ENCODE measurements at places on chromosomes 12 and 14.

DNA sequence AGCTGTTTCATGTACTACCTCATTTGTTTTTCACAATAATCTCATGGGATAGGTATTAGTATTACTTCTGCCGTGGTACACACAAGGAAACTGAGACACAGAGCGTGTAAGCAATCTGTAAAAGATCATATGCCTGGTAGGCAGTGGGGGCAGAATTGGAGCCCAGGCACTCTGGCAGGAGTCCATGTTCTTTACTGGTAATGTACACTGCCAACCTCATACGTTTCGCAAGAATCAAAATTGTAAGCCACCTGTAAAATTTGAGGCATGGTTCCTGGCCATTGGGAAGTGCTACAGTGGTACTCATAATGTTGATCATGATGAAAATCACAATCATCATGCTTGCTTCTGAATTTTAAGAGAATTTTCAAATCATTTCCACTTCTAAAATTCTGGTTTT, 40.7 kb downstream of the TMTC1 start:
- no peak for DNase-seq

GRCh38 chr14:68312884-68313610, 479.8 kb downstream of the ZFP36L1 start:
- DNase-seq = no peak

GRCh38 chr12:59484575-59484974, 111.3 kb upstream of the SLC16A7 start:
- DNase-seq = no peak

DNA sequence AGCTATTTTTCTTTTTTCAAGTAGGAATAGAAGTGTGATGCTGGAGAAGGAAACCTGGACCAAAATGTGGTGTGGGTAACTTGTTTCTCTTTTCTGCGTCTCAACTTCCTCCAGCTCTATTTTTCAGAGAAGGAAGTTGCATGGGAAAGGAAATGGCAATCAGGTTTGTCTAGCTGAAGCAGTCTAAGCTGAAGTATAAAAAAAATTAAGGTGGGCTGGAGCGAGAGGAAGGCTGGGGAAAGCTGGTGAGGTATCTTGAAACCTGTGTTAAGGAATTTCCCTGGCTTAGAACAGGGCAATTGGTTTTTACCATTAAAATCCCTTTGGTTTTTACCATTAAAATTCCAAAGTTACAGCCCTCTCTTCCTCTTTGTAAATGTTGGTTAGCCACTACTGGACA, 34.2 kb upstream of the NINJ2 start:
- no peak for DNase-seq

DNA sequence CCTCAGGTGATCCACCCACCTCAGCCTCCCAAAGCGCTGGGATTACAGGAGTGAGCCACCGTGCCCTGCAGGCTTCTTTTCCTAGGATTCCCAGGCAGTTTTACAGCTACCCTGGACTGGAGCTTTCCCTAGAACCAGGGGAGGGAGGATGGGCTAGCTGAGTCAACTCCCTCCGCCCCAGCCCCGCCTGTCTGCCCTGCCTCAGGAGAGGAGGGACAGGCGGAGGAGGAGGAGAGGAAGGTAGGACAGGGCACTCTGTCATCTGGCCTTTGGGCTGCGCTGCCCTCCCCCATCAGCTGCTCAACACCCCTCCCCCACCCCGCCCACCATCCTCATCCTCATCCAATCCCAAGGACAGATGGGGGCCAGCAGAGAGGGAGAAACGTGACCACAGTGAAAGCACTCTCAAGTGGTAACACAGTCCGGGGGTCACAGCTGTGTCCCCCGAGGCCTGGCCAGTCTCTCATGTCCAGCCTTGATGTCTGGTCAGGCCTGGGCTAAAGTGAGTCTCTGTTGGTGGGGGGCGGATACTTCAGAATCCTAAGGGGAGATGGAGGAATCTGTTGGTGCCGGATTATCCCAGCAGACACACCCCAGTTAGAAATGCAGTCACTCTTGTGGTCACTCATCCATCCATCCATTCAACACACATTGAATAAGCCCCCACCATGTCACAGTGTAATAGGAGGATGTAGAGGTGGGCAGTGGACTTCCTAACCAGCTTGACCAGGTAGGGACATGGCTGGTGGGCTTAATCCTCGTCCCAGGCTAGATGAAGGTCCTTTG, 12.3 kb downstream of the FIGNL2 start:
- no peak for DNase-seq
